ENCODE measurements at places on chromosomes 13 and 19. TPM values are rescaled to one million over a fixed set of nuclear protein-coding genes. Genes with fewer than 3 reads are reported as not detected.

DNA sequence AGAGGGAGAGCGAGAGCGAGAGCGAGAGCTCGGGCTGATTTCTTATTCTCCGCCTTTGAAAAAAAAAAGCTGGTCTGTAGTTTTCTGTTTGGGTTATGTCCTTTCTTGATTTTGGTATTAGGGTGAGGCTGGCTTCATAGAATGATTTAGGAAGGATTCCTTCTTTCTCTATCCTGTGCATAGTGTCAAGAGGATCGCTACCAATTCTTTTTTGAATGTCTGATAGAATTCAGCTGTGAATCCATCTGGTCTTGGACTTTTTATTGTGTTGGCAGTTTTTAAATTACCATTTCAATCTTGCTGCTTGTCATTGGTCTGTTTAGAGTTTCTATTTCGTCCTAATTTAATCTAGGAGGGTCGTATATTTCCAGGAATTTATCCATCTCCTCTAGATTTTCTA, 1414.6 kb upstream of the MIR17HG start:
- DNase-seq = no peak

- no peak for DNase-seq
Observed at GRCh38 chr13:105465251-105465650, 1070.2 kb downstream of the EFNB2 start.

- no peak for DNase-seq
Observed at GRCh38 chr13:81326913-81327312, 986.0 kb upstream of the SPRY2 start.

DNA sequence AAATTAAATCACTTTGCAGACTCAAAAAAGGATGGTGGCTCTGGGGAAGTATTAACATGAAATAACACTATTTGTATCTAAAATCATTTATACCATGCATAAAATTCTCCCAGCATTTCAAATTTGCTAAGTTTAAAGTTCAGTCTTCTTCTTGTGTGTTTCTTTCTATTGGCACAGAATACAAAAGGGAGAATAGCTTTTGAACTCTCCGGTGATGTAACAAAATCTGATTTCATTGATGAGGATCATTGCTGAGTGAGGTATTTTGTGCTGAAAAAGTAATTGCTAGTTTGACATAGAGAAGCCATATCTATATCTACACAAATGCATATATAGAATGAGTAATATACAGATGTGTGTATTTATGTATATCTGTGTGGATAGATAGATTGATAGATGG, 174.8 kb downstream of the LACC1 start:
- DNase-seq = no peak

DNA sequence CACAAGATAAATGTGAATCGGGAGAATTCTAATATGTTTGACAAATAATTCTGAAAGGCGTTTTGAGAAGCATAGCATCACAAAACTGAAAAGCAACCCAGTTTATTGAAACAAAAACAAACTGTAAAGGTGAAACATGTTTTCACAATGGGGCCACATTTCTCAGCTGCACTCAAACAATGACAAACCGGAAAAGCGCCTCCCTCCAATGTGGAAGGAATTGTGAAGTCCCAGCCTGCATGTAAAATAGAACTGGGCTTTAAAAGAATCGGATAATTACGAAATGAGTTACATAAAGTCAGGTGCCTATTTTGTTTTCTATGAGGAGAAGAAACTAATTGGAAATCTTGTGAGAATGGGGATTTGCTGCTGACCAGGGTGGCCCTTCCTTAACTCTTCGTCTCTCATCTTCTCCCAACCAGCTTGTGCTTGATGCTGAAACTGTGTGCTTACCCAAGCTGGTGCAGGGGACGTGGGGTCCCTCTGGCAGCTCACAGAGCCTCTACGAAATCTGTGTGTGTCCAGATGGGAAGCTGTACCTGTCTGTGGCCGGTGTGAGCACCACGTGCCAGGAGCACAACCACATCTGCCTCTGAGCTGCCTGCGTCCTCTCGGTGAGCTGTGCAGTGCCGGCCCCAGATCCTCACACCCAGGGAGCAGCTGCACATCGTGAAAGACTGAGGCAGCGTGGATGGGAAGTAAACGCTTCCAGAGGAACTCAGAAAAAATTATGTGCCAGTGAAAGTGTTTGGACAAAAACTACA, 109.4 kb downstream of the SACS start:
- DNase-seq = no peak

- DNase-seq = peak; percentile 37
Observed at GRCh38 chr19:29805031-29805965, 6.5 kb upstream of the CCNE1 start.

DNA sequence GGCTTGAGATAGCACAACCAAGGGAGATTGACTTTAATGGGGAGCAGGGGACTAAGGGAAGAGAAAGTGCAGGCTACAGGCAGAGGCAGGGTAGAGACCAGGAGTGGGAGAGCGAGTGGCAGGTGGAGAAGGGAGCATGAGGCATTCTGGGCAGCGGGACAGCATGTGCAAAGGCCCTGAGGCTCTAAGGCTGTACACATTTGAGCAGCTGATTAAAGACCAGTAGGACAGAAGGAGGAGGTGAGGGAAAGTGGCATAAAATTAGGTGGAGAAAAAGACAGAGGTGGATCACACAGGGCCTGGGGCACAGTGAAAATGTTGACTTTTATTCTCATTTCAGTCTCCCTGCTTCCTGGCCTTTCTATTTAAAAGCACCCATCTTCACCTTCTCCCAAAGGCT, 74.4 kb downstream of the ALOX5AP start:
- no peak for DNase-seq

DNA sequence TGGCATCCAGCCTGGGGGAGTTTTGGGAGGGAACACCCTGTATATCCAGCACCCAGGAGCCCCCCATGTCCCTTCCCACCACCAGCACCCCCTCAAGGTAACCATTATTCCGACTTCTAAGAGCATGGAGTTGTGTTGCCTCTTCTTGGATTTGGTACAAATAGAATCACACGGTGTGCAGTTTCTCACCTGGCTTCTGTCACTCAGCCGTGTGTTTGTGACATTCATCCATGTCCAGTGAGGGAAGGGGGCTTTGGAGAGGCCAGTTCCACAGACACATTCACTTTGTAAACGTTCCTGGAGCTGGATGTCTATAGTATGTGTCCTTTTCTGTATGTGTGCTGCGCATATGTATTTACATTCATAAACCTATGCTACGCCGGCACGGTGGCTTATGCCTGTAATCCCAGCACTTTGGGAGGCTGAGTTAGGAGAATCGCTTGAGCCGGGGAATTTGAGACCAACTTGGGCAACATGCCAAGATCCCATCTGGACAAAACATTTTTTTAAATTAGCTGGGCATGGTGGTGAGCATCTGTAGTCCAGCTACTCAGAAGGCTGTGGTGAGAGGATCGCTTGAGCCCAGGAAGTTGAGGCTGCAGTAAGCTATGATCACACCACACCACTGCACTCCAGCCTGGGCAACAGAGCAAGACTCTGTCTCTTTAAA, 36.6 kb downstream of the MYH14 start:
- DNase-seq = no peak

DNA sequence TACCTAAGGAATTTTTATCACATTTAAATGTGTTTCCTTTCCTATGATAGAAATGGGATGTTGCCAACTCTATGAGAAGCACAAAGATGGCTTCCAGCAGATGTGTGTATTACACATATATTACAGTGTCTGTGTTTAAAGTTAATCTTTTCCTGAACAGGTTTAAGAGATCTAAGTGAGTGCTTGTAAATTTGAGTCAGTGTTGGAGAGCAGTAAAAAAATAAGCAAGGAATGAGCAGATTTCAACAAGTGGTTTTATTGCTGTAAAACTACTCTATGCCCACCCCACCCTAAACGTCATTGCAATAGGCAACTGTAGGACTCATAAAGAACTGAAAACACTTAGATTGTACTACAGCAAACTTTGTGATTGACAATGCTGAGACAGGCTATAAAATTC, 248.7 kb downstream of the KLF5 start:
- no peak for DNase-seq

GRCh38 chr13:31722673-31723072, 16.7 kb upstream of the RXFP2 start:
- no peak for DNase-seq

GRCh38 chr13:34901572-34901971, 40.5 kb upstream of the NBEA start:
- no peak for DNase-seq

GRCh38 chr19:21130097-21130775, 11.6 kb upstream of the ZNF431 start:
- DNase-seq = no peak

- DNase-seq = no peak
Observed at GRCh38 chr13:110371550-110372465, 64.7 kb downstream of the COL4A2 start.

DNA sequence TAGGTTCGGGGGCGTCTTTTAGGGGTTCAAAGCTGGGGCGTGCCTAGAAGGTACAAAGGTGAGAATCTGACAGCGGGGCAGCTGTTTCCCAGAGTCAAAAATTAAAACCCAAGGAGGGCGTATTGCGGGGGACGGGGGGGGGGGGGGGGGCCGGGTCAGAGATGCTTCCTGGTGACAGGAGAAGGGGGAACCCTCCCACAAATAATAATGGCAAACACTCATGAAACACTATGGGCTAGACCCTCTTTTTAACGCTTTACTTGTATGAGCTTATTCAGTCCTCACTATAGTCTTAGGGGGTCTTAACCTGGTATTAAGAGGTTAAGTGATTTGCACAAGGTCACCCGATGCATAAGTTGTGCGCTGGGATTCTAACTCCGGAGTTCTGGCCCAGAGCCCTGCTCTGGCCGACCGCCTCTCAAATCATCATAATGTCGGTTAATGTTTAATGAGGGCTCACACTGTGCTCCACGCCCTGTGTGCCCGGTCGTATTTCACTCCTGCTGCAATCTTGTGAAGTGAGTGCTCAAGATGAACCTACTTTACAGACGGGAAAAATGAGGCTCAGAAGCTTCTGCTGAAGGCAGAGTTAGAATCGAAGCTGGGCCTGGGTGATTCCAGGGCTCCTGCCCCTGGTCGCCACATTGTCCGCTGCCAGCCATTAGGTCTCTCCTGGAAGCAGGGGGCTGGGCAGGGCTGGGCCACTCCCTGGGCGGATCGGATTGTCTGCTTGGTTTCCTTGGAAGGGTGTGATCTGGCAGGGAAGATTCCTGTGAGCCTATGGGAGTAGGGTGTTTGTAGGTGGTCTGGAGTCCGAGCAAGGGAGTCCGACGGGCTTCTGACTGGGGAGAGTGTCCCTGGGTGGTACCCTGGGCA, 964 bp downstream of the PAK4 start:
- DNase-seq = no peak

DNA sequence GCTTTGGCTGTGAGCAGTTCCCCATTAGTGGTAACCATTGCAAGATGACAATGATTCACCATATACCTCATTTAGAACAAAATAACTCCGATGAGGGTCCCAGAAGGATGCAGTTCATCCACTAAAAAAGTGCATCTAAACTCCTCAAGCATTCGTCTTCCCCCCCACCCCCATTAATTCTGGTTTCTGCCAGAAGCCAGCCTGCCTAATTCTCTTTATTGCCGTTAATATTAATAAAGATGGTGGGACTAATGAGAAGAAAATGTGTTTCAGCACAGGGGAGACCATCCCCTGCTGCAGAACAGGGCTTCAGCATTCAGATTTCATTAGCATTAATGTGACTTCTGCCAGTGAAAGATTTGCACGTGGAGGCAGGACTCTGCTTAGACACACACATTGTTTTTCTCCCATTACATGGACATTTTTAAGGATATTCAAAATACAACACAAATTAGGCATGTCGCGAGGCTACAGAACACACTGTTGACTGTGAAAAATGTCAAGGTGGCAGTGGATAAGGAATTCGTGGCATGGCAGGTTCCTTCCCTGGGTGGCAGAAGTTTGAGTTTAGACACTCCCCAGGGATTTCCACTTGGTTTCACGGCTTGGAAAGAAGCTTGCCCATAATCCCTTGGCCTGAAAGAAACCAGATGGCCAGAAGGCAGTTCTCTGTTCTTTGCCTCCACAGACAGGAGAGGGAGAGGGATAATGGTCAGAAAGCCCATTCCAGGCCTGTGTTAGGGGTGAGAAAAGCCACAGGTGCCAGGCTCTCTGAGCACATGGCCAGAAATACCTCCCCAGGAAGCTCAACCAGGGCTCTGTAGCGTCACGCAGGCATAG, 236.5 kb downstream of the FOXO1 start:
- DNase-seq = no peak

GRCh38 chr19:58519087-58519354, 589 bp downstream of the ZBTB45 start:
- DNase-seq = peak; percentile 78

DNA sequence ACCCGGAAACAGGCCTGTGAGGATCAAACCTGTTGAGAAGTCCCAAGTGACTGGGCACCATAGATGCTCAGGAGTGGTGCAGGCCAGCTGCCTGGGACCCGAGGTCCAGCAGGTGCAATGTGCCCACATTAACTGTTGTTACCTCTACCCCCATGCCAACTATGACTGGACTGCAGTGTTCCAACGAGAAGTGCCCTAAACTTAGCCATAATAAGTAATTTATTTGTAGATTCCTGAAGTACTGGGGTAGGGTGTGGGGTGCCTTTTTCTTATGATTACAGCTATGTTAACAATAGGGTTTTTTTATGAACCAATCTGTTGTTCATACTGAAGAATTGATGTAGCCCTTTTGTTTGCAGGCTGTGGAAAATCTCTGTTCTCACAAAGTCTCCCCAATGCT, 9.2 kb downstream of the CUL4A start:
- DNase-seq = no peak

- no peak for DNase-seq
Observed at GRCh38 chr19:24073807-24074206, 13.2 kb upstream of the ZNF254 start.

DNA sequence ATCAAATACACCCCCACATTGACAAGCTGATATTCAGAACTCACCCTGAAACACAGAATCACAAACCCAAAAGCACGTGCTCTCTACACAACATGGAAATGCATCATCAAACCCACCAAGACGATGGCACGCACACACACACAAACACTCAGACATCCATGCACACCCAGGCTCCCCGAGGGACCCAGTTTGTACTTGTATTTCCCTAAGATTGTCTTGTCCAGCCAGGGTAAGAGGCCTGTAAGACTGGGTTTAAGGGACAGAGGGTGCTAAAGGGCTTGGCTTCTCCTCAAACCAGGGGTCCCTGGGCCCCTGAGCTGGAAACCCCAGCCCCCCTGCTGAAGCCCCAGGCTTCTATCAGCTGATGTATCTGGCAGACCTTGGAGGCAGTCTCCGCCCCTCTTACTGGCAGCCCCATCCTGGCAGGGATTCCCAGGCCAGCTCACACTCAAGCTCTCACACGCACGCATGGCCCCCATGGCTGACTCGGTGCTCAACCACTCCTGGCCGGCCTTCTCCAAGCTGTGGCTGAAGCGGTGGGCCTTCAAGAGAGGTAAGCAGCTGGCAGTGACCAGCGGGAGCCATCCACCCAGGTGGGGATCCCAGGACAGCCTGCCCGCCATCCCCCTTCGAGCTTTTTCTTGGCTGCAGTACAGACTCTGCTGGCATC, 6.5 kb downstream of the ARHGEF18 start:
- DNase-seq = no peak

- no peak for DNase-seq
Observed at GRCh38 chr19:39832341-39833083, 1.4 kb downstream of the DYRK1B start.

The IL4I1 gene
- total RNA-seq = 0.30 TPM

The DAND5 gene
- 9.9 TPM for total RNA-seq

The MBD3L3 gene
- not detected for total RNA-seq

The ZNF560 gene
- not detected for total RNA-seq

The SLC7A9 gene
- 0.30 TPM for total RNA-seq

The DLL3 gene
- total RNA-seq = not detected

The TEX26 gene
- not detected for total RNA-seq

The ZNF90 gene
- 1.1 TPM for total RNA-seq

The TEKTIP1 gene
- total RNA-seq = not detected

The GNG7 gene
- 26.7 TPM for total RNA-seq

The OR7A5 gene
- total RNA-seq = not detected

The TLE2 gene
- 58.6 TPM for total RNA-seq

The AXL gene
- total RNA-seq = 19.8 TPM

All from Right ventricle myocardium inferior (tissue), 1 donor.